Natural killer cell treated with Interleukin-12 subunit alpha and Interleukin-12 subunit beta and Interleukin-15 and Interleukin-18, amount 100 ng/mL, for 72 hours (primary cell): ENCODE measurements at places on chromosomes 16 and 17. TPM values are rescaled to one million over a fixed set of nuclear protein-coding genes. Genes with fewer than 3 reads are reported as not detected.

- no peaks in the 10 kb centered on the region for H3K27me3 ChIP-seq
- no peak overlapping the region for H3K4me3 ChIP-seq
These were observed 18.1 kb downstream of the SPATA32 start for GRCh38 chr17:45243750-45244149.

GRCh38 chr16:55136356-55137150 lies 187.4 kb upstream of the IRX6 start:
- H3K4me1 ChIP-seq: no peaks in the 10 kb centered on the region
- no peak for DNase-seq
- H3K4me3 ChIP-seq: no peak overlapping the region
- H3K36me3 ChIP-seq: no peaks in the 10 kb centered on the region

DNA sequence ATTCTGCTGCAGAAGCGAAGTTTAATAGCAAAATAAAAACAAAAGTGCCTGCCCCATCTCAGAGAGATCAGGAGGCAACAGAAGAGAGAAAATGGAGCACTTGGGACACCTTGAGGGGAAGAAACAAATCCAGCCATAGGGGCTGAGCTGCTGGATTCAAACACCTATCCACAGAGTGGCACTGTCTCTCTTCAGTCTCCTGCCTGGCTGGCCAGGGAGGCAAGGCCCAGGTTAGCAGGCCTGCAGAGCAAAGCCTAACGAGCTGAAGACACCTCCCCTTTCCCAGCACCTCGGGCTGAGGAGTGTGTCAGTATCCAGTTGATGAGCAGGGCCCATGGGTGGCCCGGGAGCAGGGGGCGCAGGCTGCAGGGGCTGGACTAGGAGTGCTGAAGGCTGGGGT lies 8.8 kb upstream of the KRT31 start:
- no peak overlapping the region for H3K4me3 ChIP-seq
- H3K36me3 ChIP-seq: no peaks in the 10 kb centered on the region
- DNase-seq: no peak
- H3K4me1 ChIP-seq: peaks cover 7% of the 10 kb centered on the region
- H3K27me3 ChIP-seq: no peaks in the 10 kb centered on the region
- H3K27ac ChIP-seq: no peak overlapping the region

Gene MRPL45
- total RNA-seq: 30.4 TPM

Gene MYH11
- total RNA-seq: not detected

Gene KRT15
- not detected for total RNA-seq

Gene TBC1D3K
- not detected for total RNA-seq

GRCh38 chr17:18143044-18143936 lies 34.7 kb downstream of the MYO15A start:
- no peak for DNase-seq
- H3K27me3 ChIP-seq: no peaks in the 10 kb centered on the region
- H3K27ac ChIP-seq: no peak overlapping the region
- no peak overlapping the region for H3K4me3 ChIP-seq

DNA sequence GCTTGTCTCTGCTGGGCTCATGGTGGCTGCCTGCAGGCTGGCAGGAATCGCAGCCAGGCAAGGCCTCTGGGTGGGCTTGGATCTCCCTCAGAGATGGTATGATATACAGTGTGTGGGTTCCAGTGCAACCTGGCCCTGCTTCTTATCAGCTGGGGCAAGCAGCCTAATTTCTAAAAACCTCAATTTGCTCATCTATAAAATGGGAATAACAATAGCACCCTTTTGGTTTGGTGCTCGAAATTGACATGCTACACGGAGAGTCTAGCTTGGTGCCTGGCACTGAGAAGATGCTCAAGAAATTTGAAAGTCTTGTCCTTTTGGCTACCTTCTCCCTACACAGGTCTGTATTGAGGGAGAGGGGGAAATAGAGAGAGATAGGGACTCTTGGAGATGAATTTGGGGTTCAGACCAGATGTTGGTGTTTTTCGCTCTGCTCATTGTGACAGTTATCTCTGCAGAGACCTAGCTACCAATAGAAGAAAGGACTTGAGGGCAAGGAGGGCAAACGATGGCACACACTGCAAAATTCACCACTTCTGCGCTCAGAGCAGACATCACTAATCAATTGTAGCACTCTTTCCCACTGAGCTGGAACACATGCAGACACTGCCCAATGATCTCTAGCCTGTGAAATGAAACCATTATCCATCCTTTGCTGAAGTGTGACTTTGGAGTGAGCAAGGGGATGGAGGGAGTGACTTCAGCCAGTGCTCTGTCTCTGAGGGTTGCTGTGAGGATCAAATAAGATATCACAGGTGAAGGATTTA lies 15.6 kb downstream of the BEAN1 start:
- H3K36me3 ChIP-seq: no peaks in the 10 kb centered on the region
- no peaks in the 10 kb centered on the region for H3K4me1 ChIP-seq

Gene MFSD6L
- total RNA-seq: 1.5 TPM

- no peaks in the 10 kb centered on the region for H3K36me3 ChIP-seq
- no peaks in the 10 kb centered on the region for H3K4me1 ChIP-seq
- no peak for DNase-seq
- H3K27me3 ChIP-seq: no peaks in the 10 kb centered on the region
- H3K27ac ChIP-seq: no peak overlapping the region
- H3K4me3 ChIP-seq: no peak overlapping the region
These were observed 258.6 kb downstream of the CBLN1 start for GRCh38 chr16:49023050-49023449.
